T-helper 17 cell (primary cell): ENCODE measurements at places on chromosomes 11 and 22. TPM values are rescaled to one million over a fixed set of nuclear protein-coding genes. Genes with fewer than 3 reads are reported as not detected.

ZNF280B gene
- total RNA-seq = 1.9 TPM

TRAPPC4 gene
- 62.4 TPM for total RNA-seq

OR52E8 gene
- total RNA-seq = not detected

TPH1 gene
- total RNA-seq = 0.47 TPM

MCHR1 gene
- not detected for total RNA-seq

TCIRG1 gene
- 207 TPM for total RNA-seq

B4GALNT4 gene
- 6.0 TPM for total RNA-seq

TMEM223 gene
- 5.7 TPM for total RNA-seq

CRYAB gene
- total RNA-seq = not detected

LRP4 gene
- not detected for total RNA-seq

BBOX1 gene
- total RNA-seq = not detected

SYT12 gene
- total RNA-seq = not detected

CCDC34 gene
- total RNA-seq = 1.1 TPM

OR5AS1 gene
- not detected for total RNA-seq

CST6 gene
- not detected for total RNA-seq

SFI1 gene
- total RNA-seq = 185 TPM

PTPMT1 gene
- 23.8 TPM for total RNA-seq
